Hematopoietic multipotent progenitor cell treated with erythropoietin and hydrocortisone succinate and interleukin-3 and kit ligand, for 4 days (in vitro differentiated cells): ENCODE measurements at places on chromosomes 6 and 20.

GRCh38 chr6:135267085-135267484 is 86.0 kb downstream of the MYB start:
- no peak for DNase-seq

GRCh38 chr20:57756213-57756612 is 46.4 kb upstream of the PMEPA1 start:
- no peak for DNase-seq

GRCh38 chr6:150409576-150410066 is 40.8 kb downstream of the IYD start:
- DNase-seq: peak; percentile 71

DNA sequence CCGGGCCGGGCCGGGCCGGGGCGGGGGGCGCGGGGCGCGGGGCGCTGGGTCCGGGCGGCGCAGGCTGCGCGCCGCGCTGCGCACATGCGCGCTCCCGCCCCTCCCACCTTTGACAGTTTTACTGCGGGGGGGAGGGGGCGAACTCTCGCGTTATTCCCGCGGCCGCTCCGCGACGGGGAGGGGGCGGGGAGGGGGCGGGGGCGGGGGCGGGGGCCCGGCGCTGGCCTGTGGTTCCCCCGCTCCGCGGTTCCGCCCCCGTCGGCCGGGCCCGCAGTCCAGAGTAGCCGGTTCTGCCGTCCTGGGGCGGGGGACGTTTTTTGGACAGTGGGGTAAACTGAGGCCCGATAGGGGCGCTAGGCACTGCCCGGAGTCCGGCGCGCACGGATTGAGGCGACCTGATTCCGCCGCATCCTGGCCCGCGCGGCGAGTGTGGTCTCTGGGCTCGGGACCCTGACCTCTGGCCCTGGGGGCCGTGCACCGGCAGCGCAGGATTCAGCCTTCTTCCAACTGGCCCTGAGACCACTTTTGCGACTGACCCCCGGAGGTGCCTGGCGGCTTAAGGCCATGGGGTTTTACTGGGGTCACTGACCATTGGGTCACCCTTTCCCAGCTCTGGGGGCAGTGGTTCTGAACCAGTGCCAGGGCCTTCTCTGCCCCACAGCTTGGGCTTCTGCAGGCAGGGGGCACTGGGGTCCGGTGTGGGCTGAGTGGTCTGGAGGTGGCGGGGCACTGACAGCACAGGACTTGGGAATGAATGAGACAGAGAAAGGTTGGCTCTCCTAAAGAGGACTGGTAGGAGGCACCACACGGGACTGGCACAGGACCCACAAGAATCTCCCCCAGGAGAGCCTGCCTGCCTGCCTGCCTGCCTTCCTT is at the start of gene ZNF512B:
ZNF512B (minus strand) TSS at position 93 of the 876 bp plus-strand sequence. CDS start 1,980 bp downstream, outside the sequence.
- peak; percentile 85 for DNase-seq

- no peak for DNase-seq
These were observed 77.9 kb downstream of the PCSK2 start for GRCh38 chr20:17304774-17305173.

- no peak for DNase-seq
These were observed 28.7 kb downstream of the ANKS1A start for GRCh38 chr6:34917626-34918285.

GRCh38 chr6:83558975-83559374 is 46.6 kb downstream of the PRSS35 start:
- no peak for DNase-seq

DNA sequence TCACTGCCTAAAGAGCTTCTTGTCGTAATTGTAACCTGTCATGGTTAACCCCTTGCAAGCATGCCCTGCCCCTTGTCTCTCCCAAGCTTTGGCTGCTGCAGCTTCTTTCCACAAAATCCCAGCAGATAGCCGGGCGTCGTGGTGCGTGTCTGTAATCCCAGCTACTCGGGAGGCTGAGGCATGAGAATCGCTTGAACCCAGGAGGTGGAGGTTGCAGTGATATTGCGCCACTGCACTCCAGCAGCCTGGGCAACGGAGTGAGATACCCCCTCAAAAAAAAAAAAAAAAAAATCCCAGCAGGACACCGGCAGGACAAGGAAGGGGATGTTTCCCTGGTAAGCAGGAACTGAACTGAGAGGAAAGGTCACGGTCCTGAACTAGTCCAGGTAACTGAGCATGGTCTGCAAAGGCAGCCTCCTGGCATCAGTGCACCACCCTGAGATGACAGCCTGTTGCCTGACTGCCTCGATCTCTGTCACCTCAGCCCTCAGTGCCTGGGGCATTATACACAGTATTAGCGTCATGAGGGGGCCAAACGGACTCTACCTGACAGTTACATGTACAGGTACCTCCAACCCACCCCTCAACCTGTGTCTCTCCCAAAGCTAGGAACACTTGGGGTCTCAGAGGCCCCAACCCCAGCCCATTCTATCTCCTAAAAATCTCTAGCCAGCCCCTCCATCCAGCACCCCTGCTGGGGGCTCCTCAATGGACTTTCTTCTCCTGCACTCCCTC is 1.8 kb downstream of the LZTS3 start:
- DNase-seq: no peak

DNA sequence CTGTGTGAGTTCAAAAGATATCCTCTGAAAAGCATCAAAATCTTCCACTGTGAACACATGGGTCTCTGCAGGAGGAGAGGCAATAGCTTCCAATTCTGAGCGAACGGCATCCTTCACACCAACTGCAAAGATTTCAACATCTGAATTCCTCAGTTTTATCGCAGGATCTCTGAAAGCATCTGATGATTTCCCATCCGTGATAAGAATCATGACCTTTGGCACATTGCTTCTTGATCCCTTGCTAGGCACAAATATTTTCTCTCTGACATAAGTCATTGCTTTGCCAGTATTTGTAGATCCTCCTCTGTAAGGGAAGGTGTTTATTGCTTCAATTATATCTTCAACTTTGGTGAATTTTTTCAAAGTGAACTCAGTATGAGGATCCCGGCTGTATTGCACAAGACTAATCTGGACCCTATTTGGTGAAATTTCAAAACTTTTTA is 22.7 kb downstream of the COL12A1 start:
- DNase-seq: no peak

DNA sequence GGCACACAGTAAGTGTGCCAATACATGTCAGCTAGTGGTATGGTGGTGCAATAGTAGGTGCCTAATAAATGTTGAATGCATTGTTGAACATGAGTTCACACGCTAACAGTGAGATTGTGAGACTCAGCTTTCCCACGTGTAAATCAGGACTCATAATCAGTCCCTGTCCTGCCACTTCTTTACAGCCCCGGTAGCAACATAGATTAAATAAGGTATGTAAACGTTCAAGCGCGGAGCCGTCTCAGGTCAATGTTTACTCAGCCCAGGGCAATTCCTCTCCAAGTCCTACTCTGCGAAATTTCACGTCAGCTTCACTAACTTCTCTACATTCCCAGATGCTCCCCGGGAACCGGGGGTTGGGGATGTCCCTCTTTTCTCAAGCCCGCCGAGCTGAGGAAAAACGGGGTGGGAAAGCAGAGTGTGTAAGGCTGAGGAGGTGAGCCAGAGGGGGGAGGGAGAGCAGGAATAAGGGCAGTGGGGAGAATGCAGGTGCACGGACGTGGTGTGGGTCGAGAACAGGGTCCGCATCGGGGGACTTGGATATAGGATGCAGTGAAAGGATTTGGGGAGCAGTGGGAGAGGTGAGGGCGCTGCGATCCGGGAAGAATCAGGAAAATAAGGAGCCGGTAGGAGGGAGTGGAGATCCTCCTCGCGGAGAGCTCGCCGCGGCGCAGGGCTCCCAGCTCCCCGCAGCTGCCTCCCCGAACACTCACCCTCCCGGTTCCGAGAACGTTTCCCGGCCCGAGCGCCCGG is 544 bp upstream of the TP53INP2 start:
- DNase-seq: peak; percentile 40

- DNase-seq: no peak
These were observed 13.2 kb downstream of the SIRPG start for GRCh38 chr20:1644101-1644962.

- DNase-seq: peak; percentile 37
These were observed 69.5 kb upstream of the SULF2 start for GRCh38 chr20:47854687-47855212.

- DNase-seq: no peak
These were observed 381.6 kb upstream of the CNR1 start for GRCh38 chr6:88547768-88548167.

DNA sequence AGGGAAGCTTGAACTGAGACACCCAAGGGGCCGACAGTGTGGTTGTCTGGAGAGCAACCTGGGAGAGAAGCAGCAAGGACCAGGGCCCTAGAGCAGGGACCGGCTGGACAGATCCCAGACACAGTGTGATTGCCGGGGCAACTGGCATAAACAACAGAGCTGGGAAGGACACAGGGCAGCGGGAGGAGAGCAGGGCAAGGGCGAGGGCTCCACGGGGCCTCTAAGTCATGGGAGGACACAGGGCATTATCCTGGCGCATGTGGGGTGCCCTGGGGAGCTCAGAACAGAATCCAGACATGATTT is 31.1 kb upstream of the CCR6 start:
- DNase-seq: no peak

DNA sequence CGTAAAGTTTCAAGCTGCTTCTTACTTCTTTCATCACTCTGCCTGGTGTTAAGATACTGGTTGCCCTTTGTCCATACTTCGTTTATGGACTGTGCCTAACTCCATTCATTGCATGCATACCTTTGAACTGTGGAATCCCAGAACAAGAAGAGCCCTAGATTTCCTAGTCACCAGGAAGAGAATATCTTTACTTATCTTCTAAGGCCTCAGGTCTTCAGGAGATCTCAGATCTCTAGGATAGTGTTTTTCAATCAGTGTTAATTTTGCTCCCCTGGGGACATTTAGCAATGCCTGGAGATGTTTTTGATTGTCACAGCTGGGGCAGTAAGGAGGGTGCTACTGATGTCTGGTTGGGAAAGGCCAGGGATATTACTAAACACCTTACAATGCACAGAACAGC is 35.5 kb upstream of the GJA1 start:
- no peak for DNase-seq

DNA sequence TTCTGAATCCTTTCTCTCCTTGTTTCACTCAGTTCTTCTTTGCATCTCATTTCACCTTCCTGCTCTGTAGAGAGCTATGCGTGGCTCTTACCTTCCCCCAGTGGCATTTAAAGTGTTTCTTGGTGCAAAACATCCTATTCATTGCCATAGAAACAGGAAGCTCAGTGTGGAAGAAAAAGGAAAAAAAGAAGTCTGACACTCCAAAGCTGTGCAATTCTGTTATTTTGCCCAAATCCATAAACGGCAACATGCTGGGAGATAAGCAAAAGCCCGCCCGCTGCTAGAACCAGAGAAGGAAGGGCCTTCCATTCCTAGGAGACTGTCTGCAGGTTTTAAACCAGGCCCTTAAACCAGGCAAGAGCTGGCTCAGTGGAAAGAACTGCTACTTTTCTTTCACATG is 247.1 kb downstream of the HIVEP2 start:
- DNase-seq: no peak

GRCh38 chr6:81666481-81666880 is 86.0 kb downstream of the TENT5A start:
- no peak for DNase-seq

DNA sequence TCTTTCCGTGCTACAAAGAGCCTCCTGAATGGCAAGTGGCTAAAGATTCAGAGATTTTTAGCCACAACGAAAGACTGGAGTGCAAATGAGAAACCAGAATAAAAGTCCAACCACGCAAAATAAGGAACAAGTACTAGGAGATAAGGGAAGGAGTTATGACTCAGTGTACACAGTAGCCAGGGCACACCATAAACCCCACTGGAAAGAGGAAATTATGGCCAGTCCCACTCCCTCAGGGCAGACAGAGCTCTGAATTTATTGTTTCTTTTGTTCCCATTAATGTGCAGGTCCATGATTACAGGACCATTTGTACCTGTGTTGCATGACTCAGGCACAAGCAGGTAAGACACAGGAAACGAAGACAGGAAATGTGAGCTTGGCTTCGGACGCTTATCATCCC is 150.3 kb upstream of the PREP start:
- peak; percentile 14 for DNase-seq
